CD4-positive, alpha-beta T cell treated with Interleukin-4 for 4 hours (primary cell): ENCODE measurements at places on chromosomes 5 and 9.

- no peak for DNase-seq
These were observed 533.0 kb downstream of the TLE1 start for GRCh38 chr9:81156381-81156780.

- no peak for DNase-seq
These were observed 65.6 kb downstream of the ANKRD55 start for GRCh38 chr5:56167519-56167918.

DNA sequence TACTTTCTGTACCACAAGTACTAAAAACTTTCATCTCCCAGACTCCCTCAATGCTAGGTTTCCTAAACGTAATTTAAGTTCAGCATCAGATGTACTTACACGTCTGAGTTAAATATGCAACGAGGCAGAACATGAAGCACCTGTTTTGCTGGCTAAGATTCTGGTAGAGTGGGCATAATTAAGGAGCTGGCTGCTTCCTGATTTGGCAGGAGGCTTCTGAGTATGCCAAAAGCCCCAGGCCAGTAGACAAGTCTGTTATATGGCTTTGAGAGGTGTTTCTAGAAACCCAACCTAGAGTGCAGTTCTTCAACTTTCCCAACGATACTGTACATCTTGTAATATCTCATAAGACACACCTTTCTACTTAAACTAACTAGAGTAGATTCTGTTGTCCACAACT, 13.6 kb downstream of the TICAM2 start:
- DNase-seq: no peak

DNA sequence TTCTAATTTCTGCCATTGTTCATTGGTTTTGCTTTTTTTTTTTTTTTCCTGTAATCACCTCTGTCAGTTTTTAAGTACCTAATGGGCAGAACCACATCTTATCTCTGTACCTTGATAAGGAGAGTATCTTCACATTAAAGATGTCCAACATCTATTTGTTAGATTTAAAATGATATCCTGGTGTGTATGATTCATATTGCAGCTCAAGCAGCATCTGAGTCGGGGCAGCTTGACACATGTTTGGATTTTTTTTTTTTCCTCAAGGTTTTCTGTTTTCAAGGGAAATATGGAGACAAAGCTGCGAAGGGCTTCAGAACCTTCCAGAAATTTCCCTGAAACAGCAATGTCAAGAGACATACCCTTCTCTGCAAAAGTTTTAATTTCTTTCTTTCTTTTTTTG, 164.7 kb downstream of the DOCK2 start:
- no peak for DNase-seq

GRCh38 chr9:32992595-32993238, 8.7 kb downstream of the APTX start:
- no peak for DNase-seq

DNA sequence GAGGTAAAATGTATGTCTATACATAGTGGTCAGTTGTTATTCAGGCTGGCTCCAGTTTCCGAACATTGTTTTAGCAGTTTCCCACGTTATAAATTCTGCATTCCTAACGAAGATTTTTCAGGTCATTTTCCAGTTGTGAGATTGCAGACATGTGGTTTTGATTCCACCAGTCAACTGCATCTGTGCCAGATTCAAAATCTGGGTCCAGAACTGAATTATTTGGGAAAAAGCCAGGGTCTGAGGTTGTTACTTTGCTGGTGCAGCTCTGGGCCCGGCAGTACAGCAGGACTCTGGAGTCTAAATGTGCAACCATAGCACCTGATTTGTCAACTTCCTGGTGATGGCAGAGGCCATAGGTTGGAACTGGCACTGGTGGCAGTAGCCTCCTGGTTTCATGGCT, 105.7 kb upstream of the MEGF10 start:
- no peak for DNase-seq

DNA sequence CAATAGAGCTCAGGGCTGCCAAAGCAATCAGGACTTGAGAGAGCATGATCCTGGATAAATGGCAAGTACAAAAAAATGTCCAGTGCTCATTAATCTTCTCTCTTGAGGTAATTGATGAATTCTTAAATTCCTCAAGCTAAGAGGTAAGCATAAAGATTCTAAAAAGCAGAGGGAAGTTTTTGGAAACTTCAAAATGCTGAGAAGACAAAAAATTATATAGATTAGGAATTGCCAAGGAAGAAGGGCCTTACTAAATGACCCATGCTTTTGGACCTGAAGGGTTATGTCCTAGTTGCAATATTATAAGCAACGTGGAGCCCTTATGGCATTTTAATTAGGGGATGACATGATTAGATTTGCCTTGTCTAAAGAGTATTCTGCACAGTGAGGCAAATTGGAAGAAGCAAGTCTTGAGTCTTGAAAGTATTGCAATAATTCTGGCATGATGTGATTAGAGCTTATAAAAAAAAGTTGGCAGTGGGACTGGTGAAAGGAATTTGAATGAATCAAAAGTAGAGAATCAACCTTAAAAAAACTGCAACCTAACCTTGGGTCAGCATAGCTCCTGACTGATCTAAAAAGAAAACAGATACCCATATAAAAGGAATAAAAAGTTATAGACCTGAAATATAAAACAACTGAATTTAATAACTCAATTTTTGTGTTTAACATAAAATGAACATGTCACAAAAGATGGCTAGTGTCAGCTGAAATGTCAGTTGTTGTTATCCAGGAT, 323.8 kb upstream of the ARRDC3 start:
- no peak for DNase-seq

DNA sequence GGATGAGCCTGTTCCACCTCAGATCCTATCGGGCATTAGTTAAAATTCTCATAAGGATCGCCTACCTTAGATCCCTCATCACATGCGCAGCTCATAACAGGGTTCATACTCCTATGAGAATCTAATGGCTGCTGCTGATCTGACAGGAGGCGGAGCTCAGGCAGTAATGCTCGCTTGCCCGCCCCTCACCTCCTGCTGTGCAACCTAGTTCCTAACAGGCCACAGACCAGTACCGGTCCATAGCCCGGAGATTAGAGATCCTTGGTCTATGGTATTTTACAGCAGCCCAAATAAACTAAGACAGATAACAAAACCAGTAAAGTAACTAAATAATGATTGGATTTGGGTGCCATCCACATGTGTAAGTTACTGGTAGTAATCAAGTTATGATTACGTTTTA, 17.5 kb downstream of the GOLPH3 start:
- DNase-seq: no peak

GRCh38 chr9:8917956-8918739, 1118.6 kb upstream of the DMAC1 start:
- DNase-seq: no peak

GRCh38 chr5:170963521-170963920, 101.7 kb downstream of the RANBP17 start:
- DNase-seq: no peak

- no peak for DNase-seq
These were observed 263.5 kb downstream of the CD180 start for GRCh38 chr5:66933066-66933465.

GRCh38 chr9:93182572-93182971, 1.4 kb upstream of the WNK2 start:
- DNase-seq: no peak

GRCh38 chr5:150560401-150561191, 52.7 kb downstream of the NDST1 start:
- DNase-seq: peak; percentile 80

DNA sequence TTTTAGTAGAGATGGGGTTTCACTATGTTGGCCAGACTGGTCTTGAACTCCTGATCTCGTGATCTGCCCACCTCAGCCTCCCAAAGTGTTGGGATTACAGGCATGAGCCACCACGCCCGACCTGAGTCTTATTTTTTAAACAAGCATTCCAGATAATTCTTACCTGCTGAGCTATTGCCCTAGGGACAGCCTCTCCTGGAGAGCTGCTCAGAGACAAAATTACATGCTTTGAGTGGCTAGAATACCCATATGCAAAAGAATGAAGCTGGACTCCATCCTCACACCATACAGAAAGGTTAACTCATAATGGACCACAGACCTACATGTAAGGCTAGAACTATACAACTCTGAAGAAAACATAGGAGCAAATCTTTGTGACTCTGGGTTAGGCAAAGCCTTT, 41.6 kb downstream of the GTF3C4 start:
- no peak for DNase-seq

- DNase-seq: no peak
These were observed 34.6 kb downstream of the SLC12A2 start for GRCh38 chr5:128118214-128118613.

GRCh38 chr5:97545886-97546535, 363.0 kb upstream of the RIOK2 start:
- DNase-seq: no peak

DNA sequence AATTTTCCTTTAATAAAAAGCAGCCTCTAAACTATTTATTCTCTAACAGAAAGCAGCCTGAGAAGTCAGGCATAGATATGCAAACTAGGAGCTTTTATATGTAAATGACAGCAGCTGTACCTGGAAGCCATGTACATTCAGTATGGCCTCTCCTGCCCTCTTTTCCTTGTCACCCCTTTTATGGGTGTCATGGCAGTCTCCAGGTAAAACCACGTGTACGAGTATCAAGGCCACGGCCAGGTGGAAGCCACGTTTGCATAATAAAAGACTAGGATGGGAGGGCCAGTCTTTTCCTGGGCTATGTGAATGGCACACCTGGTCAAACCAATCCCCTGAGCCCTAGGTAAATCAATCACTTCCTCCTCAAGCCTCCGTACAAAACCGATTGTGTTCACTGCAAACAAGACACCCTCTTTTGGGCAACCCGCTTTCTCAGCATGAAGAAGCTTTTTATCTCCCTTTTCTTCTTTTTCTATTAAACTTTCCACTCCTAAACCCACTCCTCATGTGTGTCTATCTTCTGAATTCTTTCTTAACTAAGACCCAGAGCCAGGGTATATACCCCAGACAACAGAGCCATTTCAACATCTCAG, 419.5 kb upstream of the CTNND2 start:
- no peak for DNase-seq

DNA sequence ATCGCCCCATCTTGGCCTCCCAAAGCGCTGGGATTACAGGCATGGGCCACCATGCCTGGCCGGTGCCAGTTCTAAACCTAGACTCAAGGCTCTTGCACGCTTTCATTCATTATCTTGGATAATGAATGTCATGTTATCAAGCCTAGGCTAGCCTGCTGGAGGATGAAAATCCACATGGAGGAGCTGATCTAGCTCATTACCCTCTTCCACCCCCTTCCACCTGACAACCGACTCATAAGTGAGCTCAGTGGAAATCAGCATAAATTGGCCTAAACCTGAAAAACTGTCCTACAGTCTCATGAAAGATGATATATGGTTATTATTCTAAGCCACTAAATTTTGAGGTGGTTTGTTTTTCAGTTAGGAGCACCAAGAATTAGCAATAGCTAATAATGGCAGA, 3.6 kb upstream of the TGFBR1 start:
- no peak for DNase-seq

GRCh38 chr5:171806976-171807747, 21.5 kb downstream of the SMIM23 start:
- DNase-seq: no peak

GRCh38 chr5:83220331-83220730, 143.0 kb downstream of the XRCC4 start:
- no peak for DNase-seq

GRCh38 chr5:59583810-59584562, 309.5 kb downstream of the PDE4D start:
- no peak for DNase-seq

DNA sequence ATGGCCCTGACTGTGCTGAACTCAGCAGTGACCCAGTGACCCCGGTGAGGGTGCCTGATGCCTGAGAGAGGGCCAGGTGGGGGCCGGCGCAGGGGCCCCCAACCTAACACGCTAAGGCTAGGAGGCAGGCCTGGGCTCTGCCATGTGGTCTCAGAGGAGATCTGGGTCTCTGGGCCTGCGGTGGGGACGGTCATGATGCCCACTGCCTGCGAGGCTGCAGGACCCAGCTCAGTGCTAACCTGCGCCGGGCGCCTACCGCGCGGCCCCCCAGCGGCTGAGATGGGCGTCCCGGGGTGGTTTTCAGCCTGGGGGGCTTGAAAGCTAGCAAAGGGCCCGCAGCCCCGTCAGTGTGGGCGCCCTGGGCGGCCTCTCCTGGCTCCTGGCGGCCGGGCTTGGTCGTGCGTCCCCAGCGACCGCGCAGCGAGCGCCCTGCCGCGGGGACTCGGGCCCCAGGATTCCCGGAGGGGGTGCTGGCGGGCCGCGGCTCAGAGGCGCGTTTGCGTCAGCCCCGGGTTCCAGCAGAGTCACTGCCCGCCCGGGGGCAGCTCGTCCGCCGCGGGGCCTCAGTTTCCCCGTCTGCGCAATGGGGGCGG, 2.5 kb downstream of the EGFL7 start:
- DNase-seq: no peak

- no peak for DNase-seq
These were observed 84.7 kb downstream of the DOCK2 start for GRCh38 chr5:169721771-169722170.

DNA sequence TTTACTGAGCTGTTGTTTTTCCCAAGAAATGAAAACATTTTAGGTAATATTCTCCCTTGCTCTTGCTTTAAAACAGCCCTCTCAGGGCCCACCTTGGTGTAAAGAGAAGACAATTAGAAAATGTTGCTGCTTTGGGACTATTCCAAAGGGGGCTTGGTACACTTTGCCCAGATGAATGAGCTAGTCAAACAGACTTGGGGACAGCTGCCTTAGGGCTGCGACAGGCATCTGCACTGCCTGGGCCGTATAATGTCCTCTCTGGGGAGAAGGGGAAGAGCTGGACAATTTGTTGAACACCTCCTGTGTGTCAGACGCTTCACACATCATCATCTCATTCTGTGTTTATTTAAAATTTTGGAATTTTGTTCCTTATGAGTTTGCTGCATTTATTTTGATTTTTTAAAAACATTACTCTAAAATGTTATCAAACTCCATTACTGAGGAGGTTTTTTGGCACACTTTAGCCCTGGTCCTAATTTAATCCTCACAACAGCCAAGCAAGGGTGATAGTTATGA, 28.8 kb downstream of the C5orf58 start:
- DNase-seq: no peak

DNA sequence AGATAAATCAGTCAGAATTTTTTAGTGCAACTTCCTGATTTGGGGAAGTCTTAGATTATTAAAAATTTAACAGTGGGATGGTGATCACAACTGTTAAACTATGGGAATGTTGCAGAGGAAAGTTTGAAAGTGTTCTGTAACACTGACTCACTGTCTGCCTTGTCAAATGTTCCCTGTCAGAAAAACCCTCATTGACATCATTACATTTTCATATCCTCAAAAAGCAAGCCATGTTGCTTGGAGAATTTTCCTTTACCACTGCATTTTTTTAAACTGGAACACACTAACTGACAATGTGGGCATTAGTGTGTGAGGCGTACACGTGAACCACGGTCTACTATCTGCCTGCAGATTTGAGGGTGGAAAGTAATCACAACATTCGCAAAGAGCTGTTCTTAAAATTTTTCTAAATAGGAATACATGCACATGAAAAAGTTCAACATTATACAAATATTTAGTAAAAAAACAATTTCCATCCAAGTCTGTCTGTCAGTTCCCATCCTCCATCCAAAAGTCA, 28.6 kb upstream of the IL7R start:
- DNase-seq: no peak

DNA sequence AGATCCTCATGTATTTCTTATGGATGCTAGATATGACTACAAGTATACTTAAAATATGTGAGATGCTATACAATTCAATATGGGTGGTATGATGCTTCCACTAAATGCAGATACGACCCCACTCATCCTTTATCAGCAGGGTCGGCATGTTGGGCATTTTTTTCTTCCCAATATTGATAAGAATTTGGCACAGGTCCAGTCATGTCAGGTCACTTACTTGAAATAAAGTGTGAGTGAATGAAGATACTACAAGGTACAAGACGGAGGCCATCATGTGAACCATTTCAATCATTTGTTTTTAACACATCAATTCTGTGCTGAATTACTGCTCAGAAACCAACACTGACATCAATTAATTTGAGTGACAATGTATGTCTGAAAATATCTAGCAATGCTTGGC, 146.9 kb upstream of the GNA14 start:
- DNase-seq: no peak
